ENCODE measurements at places on chromosomes 11 and 22. TPM values are rescaled to one million over a fixed set of nuclear protein-coding genes. Genes with fewer than 3 reads are reported as not detected.

The ELF5 gene
- total RNA-seq = not detected

The CD59 gene
- total RNA-seq = 41.5 TPM

The KRTAP5-7 gene
- total RNA-seq = not detected

DNA sequence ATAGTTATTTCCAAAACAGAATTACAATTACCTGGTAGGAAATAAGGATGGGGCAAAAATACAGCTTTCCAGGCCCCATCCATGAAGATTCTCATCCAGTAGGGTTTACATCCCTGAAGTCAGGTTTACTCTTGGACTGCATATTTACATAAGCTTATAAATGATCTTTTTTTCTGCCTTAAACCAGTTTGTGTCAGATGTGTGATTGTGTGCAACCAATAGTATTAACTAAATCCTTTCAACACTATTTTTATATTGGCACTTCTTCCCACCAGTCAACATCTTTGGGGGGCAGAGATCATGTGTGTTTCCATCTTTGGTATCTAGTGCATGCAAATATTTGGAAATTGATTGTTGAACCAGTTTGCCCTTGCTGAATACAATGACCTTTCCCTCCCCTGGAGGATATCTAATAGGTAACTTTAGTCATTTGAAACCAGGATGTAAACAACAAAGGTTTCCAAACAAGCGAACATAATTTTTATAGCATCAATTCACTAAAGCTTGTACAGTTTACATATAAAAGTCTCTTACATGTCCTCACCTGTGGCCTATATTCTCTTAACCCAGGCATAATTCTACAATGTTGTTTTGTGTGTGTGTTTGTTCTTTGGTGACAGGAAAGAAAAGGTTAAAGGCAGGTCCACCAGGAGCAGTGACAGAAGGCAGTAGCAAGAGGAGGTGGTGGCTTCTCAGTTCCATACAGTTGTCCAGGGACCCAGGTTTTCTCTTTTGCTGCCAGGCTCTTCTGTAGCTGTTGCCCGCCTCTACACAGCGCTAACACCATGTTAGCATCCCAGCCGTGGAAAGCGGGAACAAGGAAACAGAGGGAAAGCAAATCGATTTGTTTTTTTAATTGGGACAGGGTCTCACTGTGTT, 1.7 kb upstream of the ME3 start:
- peaks cover 16% of the 10 kb centered on the region for H3K4me1 ChIP-seq
- H3K27ac ChIP-seq = no peak overlapping the region
- DNase-seq = no peak
- H3K27me3 ChIP-seq = peaks cover 55% of the 10 kb centered on the region

GRCh38 chr22:43592476-43592875, 180.7 kb downstream of the MPPED1 start:
- H3K36me3 ChIP-seq = no peaks in the 10 kb centered on the region
- H3K4me1 ChIP-seq = no peaks in the 10 kb centered on the region
- no peaks in the 10 kb centered on the region for H3K27me3 ChIP-seq
- no peak overlapping the region for H3K4me3 ChIP-seq

DNA sequence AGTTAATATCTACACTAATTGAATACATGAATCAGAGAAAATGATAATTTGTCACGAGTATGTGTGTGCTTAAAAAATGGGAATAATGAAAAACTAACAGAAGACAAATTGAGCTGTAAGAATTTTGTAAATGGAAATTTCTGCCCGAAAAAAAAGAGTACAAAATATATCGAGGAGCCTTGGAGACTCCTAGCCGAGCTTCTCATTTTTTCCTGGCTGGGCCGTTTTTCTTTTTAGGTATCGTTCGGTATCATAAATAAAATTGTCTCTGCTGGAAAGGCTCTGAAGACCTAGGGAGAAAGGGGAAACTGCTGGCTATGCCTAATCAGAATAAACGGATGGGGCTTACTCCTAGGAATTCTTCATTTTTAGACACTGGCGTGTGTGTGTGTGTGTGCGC, 227.2 kb upstream of the RAG2 start:
- DNase-seq = no peak
- H3K4me3 ChIP-seq = no peak overlapping the region
- H3K27ac ChIP-seq = no peak overlapping the region
- no peaks in the 10 kb centered on the region for H3K27me3 ChIP-seq
- H3K36me3 ChIP-seq = no peaks in the 10 kb centered on the region
- no peaks in the 10 kb centered on the region for H3K4me1 ChIP-seq

DNA sequence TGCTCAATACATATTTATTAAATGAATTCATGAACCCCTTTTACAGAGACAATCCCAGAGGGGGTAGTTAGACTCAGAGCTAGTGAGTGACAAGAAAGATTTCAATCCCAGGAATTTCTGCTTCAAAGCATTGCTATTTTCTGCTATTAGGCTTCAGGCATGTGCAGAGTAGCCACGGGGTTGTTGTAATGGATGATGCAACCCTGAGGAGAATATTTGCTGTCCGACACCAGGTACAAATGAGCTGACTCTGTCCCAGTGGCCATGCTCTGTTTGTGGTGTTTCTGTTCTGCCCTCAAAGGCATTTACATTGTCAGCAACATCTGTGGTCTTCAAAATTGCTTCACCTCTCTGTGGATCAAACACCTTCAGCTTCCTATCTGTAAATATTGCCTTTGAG, 102.6 kb downstream of the CSNK2A3 start:
- H3K36me3 ChIP-seq = no peaks in the 10 kb centered on the region
- H3K4me1 ChIP-seq = no peaks in the 10 kb centered on the region
- H3K27me3 ChIP-seq = no peaks in the 10 kb centered on the region
- no peak for DNase-seq

DNA sequence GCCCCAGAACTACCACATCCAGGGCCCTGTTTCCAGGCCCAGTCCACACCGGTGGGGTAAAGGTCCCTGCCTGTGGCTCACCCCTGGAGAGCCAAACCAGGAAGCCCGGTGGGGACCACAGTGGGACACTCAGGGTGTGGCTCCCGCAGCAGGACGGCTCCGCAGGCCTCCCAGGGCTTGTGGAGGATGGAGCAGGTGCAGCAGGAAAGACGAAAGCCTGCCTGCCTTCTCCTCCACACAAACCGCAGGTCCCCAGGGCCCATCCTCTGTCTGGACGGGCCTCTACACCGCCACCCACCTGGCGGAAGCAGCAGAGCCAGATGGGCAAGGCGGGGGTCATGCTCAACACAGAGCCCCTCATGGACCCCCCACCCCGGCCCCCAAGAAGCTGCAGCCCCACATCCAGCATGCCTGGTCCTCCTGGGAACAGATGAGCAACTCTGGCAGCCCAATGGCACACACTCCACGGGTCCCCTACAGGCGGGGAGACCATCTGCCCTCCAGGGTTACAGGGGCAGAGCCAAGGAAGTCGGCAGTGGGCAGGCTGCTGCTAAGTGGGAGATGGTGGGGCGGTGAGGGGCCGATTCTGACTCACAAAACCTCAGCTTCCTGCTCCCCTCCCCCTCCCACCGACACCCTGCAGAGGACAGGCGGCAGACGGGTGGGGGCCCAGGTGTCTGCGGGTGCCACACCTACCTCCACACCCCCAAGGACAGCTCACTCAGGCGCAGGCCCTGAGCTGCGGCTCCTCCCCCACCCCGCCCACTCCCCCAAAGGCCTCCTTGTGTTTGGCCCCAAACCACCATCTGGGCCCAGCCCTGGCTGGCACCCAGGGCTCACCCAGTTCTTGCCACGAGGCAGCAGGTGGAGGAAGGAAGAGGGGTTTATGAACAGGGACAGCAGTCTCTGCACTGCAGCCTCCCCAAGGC, 5.2 kb downstream of the SBF1 start:
- H3K27ac ChIP-seq = no peak overlapping the region
- H3K36me3 ChIP-seq = no peaks in the 10 kb centered on the region
- H3K27me3 ChIP-seq = no peaks in the 10 kb centered on the region
- H3K4me1 ChIP-seq = peaks cover 14% of the 10 kb centered on the region
- peak; percentile 56 for DNase-seq
- H3K4me3 ChIP-seq = no peak overlapping the region

DNA sequence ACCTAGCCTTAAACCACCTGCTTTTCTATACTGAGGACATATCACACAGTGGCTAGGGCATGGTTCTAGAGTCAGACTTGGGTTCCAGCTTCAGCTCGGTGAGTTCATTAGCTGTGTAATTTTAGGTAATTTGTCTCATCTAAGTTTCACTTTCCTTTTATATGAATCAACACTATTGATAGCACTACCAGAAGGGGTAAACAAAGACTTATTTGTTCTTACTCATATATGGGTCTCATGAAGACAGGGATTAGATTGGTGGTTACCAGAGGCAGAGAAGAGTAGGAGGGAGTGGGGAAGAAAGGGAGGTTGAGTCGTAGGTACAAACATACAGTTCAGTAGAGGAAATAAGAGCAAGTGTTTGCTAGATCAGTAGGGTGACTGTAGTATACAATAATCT, 924.7 kb downstream of the OPCML start:
- H3K4me3 ChIP-seq = no peak overlapping the region
- no peak overlapping the region for H3K27ac ChIP-seq
- no peaks in the 10 kb centered on the region for H3K27me3 ChIP-seq

- H3K27ac ChIP-seq = no peak overlapping the region
- H3K36me3 ChIP-seq = no peaks in the 10 kb centered on the region
Measured at GRCh38 chr22:40387746-40388145, 17.4 kb downstream of the SGSM3 start.

- H3K4me3 ChIP-seq = peak overlapping the region; percentile 64
- H3K4me1 ChIP-seq = peaks cover 10% of the 10 kb centered on the region
- H3K27me3 ChIP-seq = peaks cover 13% of the 10 kb centered on the region
- DNase-seq = no peak
Measured at GRCh38 chr11:76151556-76152085, 54.7 kb downstream of the WNT11 start.

DNA sequence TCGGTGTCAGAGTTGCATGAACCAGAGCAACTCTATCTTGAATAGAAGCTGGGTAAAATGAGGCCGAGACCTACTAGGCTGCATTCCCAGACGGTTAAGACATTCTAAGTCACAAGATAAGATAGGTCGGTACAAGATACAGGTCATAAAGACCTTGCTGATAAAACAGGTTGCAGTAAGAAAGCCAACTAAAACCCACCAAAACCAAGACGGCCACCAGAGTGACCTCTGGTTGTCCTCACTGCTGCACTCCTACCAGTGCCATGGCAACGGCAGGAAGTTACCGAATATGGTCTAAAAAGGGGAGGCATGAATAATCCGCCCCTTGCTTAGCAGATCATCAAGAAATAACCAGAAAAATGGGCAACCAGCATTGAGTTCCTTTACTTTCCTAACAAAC, 2.4 kb upstream of the KAT5 start:
- no peak overlapping the region for H3K27ac ChIP-seq
- H3K27me3 ChIP-seq = no peaks in the 10 kb centered on the region
- H3K4me1 ChIP-seq = no peaks in the 10 kb centered on the region

DNA sequence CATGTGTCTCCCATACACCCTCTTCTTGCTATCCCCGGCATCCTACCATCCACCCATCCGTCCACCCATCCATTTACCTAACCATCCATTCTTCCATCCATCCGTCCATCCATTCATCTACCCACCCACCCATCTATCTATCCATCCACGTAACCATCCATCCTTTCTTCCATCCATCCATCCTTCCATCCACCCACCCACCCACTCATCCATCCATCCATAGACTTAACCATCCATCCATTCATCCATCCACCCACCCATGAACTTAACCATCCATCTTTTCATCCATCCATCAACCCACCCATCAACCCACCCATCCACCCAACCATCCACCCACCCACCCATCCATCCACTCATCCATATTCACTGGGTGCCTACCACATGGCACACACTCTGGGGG, 10.6 kb upstream of the CDC42EP2 start:
- no peak overlapping the region for H3K27ac ChIP-seq
- H3K4me1 ChIP-seq = peaks cover 14% of the 10 kb centered on the region
- no peaks in the 10 kb centered on the region for H3K36me3 ChIP-seq
- no peak for DNase-seq
- no peak overlapping the region for H3K4me3 ChIP-seq

DNA sequence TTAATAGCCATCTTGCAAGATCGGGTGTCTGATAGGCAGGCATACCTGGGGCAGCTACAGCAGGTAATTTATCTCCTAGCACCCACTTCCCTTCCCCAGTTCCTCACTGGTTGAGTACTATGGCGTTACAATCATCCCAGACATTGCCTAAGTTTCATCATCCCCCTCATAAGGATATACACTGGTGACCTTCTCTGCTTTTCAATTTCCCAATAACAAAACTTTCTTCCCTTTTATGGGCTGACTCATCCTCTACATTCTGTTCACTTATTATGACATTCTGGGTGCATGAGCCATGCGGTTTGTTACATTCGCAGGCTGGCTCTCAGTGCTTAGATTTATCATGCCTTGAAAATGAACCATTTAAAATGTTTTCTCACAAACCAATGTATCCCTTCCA, 5.0 kb upstream of the MRPL11 start:
- DNase-seq = no peak
- H3K27me3 ChIP-seq = no peaks in the 10 kb centered on the region
- no peak overlapping the region for H3K4me3 ChIP-seq
- H3K36me3 ChIP-seq = no peaks in the 10 kb centered on the region
- H3K27ac ChIP-seq = no peak overlapping the region
- H3K4me1 ChIP-seq = peaks cover 7% of the 10 kb centered on the region

- no peaks in the 10 kb centered on the region for H3K27me3 ChIP-seq
- H3K4me1 ChIP-seq = no peaks in the 10 kb centered on the region
- no peak overlapping the region for H3K4me3 ChIP-seq
Measured at GRCh38 chr11:86787018-86787536, 13.3 kb upstream of the PRSS23 start.

- H3K27ac ChIP-seq = peak overlapping the region; percentile 65
- H3K4me1 ChIP-seq = peaks cover 13% of the 10 kb centered on the region
- no peak for DNase-seq
Measured at GRCh38 chr11:73869332-73869949, 7.2 kb downstream of the COA4 start.

DNA sequence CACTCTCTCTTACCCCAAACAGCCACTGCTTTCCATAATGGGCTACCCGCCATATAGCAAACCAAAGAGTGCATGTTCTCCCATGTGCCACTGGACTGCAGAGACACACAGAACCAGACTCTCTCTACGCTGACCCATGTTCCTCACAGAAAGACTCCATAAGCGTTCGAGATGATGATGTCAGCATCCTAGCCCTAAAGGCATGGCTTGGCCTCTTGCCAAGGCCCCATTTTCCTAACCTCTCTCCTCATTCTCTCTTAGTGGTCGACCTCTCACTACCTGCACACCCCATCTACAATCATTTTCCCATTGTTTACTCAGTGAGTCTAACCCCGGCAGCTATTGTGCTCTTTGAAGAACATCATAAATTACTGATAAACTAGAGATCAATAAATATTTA, 4.9 kb downstream of the NDUFC2 start:
- H3K4me1 ChIP-seq = peaks cover 3% of the 10 kb centered on the region
- no peak for DNase-seq
- no peak overlapping the region for H3K27ac ChIP-seq
- no peak overlapping the region for H3K4me3 ChIP-seq
- H3K36me3 ChIP-seq = peaks cover 7% of the 10 kb centered on the region

Data from GM23338 (cell line).